ENCODE measurements at places on chromosomes 13 and 19. TPM values are rescaled to one million over a fixed set of nuclear protein-coding genes. Genes with fewer than 3 reads are reported as not detected.

GJA3 gene
- total RNA-seq: 1.0 TPM

COL5A3 gene
- 0.50 TPM for total RNA-seq

ARMC6 gene
- 57.6 TPM for total RNA-seq

C5AR2 gene
- total RNA-seq: 0.07 TPM

UBE2L5 gene
- not detected for total RNA-seq

ZNF534 gene
- total RNA-seq: not detected

CTXN1 gene
- 0.72 TPM for total RNA-seq

APLP1 gene
- total RNA-seq: 0.86 TPM

- H3K27ac ChIP-seq: no peak overlapping the region
- no peak overlapping the region for H3K4me3 ChIP-seq
- no peaks in the 10 kb centered on the region for H3K36me3 ChIP-seq
- H3K27me3 ChIP-seq: no peaks in the 10 kb centered on the region
These were observed 427.9 kb downstream of the ZNF536 start for GRCh38 chr19:30799865-30800755.

DNA sequence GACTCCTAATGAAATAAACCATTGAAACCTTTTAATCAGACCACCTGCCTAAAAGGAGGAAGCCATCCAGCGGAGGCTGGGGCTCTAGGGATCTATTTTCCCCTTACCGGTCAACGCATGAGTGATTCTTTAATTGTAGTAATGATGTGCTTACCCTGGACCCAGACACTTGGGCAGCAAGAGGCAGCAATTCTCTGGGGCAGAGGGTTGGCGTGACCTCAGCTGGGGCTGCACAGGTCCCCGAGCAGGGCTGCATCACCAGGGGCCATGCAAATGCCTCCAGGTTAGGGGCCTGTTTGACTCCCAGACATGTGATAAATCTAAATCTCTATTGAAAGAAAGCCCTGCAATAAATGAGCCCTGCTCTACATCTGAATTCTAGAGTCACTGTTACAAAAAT is 194.2 kb upstream of the TSHZ3 start:
- no peaks in the 10 kb centered on the region for H3K27me3 ChIP-seq
- no peaks in the 10 kb centered on the region for H3K4me1 ChIP-seq
- H3K4me3 ChIP-seq: no peak overlapping the region
- no peak overlapping the region for H3K27ac ChIP-seq
- no peak for DNase-seq
- H3K36me3 ChIP-seq: no peaks in the 10 kb centered on the region

DNA sequence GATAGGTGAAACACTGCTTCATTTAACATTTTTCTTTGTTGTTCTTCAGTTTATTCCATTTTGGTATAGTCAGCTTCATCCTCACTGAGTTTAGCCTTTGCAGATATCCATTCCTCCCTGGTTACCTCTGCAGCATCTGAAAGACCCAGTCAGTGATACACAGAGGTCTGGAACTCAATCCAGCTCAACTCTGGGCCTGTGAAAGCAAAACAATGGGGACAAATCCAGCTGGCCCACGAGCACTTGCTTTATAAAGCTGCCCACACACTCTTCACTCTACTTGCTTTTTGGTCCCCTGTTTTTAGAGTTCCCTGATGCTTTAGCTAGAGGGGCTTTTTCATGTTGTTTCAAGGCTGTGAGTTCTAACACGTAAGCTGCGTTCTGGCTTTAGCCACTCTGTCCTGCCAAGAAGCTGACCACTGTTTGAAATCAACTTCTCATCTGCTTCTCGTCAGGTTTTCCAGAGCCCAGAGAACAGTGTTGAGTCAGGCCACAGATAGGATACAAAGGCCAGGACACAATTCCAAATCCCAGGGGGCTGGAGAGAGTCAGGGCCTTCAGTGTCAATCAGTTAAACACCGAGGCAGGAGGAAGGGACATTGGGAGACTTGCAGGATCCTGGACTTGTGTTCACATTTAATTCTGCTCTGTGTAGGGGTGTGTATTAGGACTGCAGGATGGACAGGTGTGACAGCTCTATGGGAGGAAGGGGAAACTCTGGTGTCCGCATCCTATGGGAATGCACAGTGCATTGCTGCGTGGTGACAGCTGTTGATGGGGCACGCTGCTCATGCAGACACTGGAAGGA is 83.5 kb upstream of the RNF113B start:
- no peaks in the 10 kb centered on the region for H3K36me3 ChIP-seq
- no peaks in the 10 kb centered on the region for H3K4me1 ChIP-seq
- DNase-seq: no peak
- H3K27ac ChIP-seq: no peak overlapping the region
- no peaks in the 10 kb centered on the region for H3K27me3 ChIP-seq
- H3K4me3 ChIP-seq: no peak overlapping the region

DNA sequence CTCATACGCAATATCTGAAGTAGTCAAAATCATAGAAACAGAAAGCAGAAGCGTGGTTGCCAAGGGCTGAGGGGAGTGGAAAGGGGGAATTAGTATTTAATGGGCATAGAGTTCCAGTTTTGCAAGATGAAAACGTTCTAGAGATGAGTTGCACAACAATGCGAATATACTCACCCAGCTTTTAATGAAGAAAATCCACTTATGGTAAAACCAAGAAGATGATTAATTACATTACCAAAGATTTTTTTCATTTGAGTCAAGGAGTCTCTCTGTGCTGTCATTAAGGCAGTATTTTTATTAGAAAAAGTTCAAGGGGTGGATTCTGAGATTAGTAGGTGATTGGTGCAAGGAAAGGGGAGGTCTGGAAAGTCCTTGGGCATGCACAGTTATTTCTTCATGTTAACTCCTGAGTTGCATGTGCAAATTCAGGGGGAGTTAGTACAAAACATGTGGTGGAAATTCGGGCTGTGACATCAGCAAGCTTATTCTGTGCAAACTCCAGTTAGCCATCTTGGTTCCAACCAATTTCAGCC is 6.9 kb upstream of the CBY2 start:
- no peak for DNase-seq
- H3K27ac ChIP-seq: no peak overlapping the region

- H3K36me3 ChIP-seq: peaks cover 11% of the 10 kb centered on the region
- H3K27me3 ChIP-seq: no peaks in the 10 kb centered on the region
These were observed 5.6 kb downstream of the PNKP start for GRCh38 chr19:49861541-49862378.

- H3K4me1 ChIP-seq: no peaks in the 10 kb centered on the region
- H3K27ac ChIP-seq: no peak overlapping the region
- no peak for DNase-seq
- H3K27me3 ChIP-seq: no peaks in the 10 kb centered on the region
- no peaks in the 10 kb centered on the region for H3K36me3 ChIP-seq
- no peak overlapping the region for H3K4me3 ChIP-seq
These were observed 403.4 kb downstream of the KLF5 start for GRCh38 chr13:73462241-73462640.

DNA sequence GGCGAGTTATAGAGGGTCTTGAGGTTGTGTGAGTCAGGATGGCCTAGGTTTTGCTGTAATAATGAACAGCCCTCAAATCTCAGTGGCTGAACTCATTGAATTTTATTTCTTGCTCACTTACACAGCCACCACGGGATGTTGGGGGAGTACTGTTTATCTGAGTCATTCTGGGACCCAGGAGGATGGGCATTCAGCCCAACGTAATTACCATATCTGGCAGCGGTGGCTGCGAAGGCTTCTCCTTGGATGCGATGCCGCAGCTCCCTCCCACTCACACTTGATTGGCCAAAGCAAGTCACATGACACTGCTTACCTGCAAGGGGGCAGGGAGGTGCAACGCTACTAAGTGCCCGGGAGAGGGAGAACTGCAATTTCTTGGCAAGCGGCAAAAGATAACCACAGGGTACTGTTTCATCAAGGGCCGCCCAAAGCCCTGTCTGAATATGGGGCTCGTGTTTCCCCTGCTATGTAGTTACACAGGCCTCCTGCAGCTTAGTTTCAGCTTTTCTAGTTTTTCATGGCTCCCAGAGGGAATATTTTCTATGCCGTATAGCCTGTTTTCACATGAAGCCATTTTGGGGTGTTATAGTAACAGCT is 19.9 kb downstream of the ZSWIM9 start:
- DNase-seq: no peak
- no peak overlapping the region for H3K27ac ChIP-seq
- peaks cover 3% of the 10 kb centered on the region for H3K36me3 ChIP-seq
- H3K27me3 ChIP-seq: no peaks in the 10 kb centered on the region
- H3K4me1 ChIP-seq: no peaks in the 10 kb centered on the region

- H3K4me3 ChIP-seq: no peak overlapping the region
- no peaks in the 10 kb centered on the region for H3K36me3 ChIP-seq
- peaks cover 47% of the 10 kb centered on the region for H3K27me3 ChIP-seq
- peaks cover 15% of the 10 kb centered on the region for H3K4me1 ChIP-seq
These were observed 2.5 kb downstream of the SHISA7 start for GRCh38 chr19:55440411-55441105.

DNA sequence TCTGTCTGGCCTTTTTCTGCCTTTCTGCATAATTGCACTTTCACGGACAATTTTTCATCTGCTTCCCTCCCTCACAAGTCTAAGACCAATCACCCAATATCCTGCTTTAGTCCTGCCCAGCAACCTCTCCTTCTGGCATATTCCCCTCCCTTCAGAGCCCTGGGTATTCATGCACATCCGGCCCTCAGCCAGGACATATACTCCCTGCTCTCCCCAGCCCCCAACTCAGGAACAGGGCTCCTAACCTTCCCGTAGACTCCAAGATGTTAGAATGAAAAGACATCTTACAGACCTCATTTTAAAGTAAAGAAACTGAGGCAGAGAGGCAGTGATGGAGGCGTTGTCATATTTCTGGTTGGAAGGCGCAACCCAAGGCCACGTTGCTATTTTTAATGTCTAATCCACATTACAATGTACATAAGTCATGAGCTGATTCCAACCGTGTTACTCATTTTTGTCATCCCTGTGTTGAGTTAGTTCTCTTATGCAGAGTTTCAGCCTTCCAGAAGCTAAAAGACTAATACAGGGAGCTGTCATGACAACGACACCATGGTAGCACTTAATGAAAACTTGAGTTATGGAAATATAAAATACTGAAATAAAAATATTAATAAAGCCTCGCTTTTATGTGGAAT is 209.2 kb downstream of the TSHZ3 start:
- no peaks in the 10 kb centered on the region for H3K36me3 ChIP-seq
- DNase-seq: no peak
- H3K4me1 ChIP-seq: no peaks in the 10 kb centered on the region
- H3K27ac ChIP-seq: no peak overlapping the region
- H3K27me3 ChIP-seq: no peaks in the 10 kb centered on the region
- no peak overlapping the region for H3K4me3 ChIP-seq

GRCh38 chr19:36009220-36009619 is 607 bp upstream of the SYNE4 start:
- DNase-seq: no peak
- H3K4me3 ChIP-seq: peak overlapping the region; percentile 15
- H3K27ac ChIP-seq: no peak overlapping the region

GRCh38 chr13:30735872-30736175 is 481 bp downstream of the ALOX5AP start:
- H3K36me3 ChIP-seq: no peaks in the 10 kb centered on the region
- no peak for DNase-seq
- peak overlapping the region; percentile 62 for H3K4me3 ChIP-seq

DNA sequence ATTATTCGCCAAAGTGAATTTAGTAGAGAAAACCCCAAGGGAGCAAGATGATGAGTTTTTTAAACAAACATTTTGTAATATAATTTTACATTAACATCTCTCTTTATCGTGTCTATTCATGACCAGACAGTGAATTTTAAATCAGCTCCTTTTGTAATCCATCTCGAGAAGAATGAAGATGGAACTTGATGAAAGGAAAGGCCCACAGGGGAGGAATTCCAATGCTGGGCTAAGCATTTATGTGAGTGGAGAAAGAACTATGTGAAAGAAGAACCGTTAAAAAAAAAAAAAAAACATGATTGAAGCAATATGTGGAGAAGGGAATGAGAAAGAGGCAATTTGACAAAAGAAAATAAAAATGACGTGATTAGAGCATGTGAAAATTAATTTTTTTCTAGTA is 170.6 kb downstream of the KCTD12 start:
- H3K27ac ChIP-seq: no peak overlapping the region
- H3K4me3 ChIP-seq: no peak overlapping the region
- H3K4me1 ChIP-seq: no peaks in the 10 kb centered on the region
- H3K36me3 ChIP-seq: no peaks in the 10 kb centered on the region
- no peaks in the 10 kb centered on the region for H3K27me3 ChIP-seq
- no peak for DNase-seq

- H3K4me3 ChIP-seq: no peak overlapping the region
- no peaks in the 10 kb centered on the region for H3K27me3 ChIP-seq
- no peaks in the 10 kb centered on the region for H3K36me3 ChIP-seq
- no peaks in the 10 kb centered on the region for H3K4me1 ChIP-seq
These were observed 22.6 kb downstream of the ZSWIM4 start for GRCh38 chr19:13817615-13818371.

DNA sequence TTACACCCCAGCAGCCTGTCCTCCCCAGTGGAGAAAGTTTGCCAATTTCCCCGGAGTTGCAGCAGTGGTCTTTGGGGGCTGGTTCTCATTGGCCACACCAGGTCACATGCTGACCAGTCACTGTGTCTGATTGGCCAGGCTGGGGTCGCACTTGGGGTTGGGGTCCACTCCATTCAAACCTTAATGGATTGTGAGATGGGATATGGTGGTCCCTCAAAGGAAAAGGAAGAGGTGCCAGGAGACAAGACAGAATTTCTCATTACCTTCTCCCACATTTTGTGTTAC is 3.4 kb downstream of the PPM1N start:
- no peak for DNase-seq
- H3K4me1 ChIP-seq: peaks cover 41% of the 10 kb centered on the region
- H3K27me3 ChIP-seq: no peaks in the 10 kb centered on the region
- H3K4me3 ChIP-seq: no peak overlapping the region
- no peaks in the 10 kb centered on the region for H3K36me3 ChIP-seq

- H3K27ac ChIP-seq: no peak overlapping the region
- no peaks in the 10 kb centered on the region for H3K27me3 ChIP-seq
- DNase-seq: no peak
- peaks cover 13% of the 10 kb centered on the region for H3K4me1 ChIP-seq
These were observed 36.2 kb downstream of the SLAIN1 start for GRCh38 chr13:77733674-77734073.

DNA sequence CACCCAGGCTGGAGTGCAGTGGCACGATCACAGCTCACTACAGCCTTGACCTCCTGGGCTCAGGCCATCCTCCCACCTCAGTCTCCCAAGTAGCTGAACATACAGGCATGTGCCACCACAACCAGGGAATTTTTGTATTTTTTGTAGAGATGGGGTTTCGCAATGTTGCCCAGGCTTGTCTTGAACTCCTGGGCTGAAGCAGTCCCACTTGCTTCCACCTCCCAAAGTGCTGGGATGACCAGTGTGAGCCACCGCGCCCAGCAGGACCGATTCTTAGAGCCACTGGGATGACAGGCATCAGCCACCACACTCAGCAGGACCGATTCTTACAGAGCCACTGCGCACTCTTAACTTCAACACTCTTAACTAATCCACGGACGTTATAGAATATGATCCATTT is 54.9 kb upstream of the RANBP3 start:
- H3K4me3 ChIP-seq: no peak overlapping the region
- no peaks in the 10 kb centered on the region for H3K36me3 ChIP-seq
- H3K27me3 ChIP-seq: no peaks in the 10 kb centered on the region
- H3K27ac ChIP-seq: no peak overlapping the region

GRCh38 chr13:30186634-30187415 is 120.5 kb downstream of the KATNAL1 start:
- H3K27me3 ChIP-seq: no peaks in the 10 kb centered on the region
- no peak for DNase-seq
- H3K4me1 ChIP-seq: no peaks in the 10 kb centered on the region
- H3K4me3 ChIP-seq: no peak overlapping the region
- no peaks in the 10 kb centered on the region for H3K36me3 ChIP-seq
